Nucleus accumbens (tissue), 56 donors: ENCODE measurements at places on chromosomes 4 and X.

- no peak for DNase-seq
Observed at GRCh38 chrX:120566817-120567216, 6.1 kb upstream of the CUL4B start.

DNA sequence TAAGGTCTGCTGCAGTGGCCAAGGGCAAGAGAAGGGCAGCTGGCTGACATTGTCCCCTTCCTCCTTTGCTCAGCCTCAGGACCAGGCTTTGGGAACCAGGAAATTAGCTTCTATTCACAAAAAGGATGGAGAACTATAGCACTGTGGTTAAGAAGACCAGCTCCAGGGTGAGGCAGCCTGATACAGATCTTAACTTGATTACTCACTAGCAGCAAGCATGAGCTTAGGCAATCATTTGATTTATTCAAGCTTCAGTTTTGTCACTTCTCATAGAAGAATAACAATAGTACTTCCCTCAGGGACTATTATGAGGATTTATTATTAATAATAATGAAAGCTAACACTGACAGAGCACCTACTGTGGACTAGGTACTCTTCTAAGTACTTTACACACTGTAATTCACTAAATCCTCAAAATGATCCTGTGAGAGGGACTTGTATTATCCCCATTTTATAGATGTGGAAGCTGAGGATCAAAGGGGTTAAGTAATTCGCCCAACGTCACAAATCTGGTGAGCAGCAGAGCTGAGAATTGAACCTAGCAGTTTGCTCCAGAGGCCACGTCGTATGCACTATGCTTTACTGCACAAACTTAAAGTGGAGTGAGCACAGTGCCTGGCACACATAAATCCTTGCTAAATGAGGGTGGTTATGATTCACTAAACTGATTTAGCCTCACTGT lies 130.4 kb upstream of the PAK3 start:
- no peak for DNase-seq

DNA sequence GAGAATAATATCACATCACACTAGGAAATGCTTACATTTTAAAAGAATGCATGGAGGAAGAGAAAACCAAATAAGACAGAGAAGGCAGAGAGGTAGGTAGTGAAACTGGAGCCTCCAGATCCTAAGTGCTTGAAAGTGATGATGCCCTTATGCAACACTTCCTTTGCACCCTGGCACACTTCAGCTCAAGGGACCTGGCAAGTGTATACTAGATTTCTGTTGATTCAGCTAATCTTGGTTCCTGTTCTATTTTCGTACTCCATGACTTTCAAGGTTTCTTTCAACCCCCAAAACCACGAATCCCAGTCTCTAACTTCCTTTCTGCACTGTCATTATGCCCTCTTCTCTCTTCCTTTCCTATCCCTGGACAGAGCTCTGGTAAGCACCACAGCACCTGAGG lies 36.9 kb upstream of the SH3KBP1 start:
- DNase-seq, result no peak

DNA sequence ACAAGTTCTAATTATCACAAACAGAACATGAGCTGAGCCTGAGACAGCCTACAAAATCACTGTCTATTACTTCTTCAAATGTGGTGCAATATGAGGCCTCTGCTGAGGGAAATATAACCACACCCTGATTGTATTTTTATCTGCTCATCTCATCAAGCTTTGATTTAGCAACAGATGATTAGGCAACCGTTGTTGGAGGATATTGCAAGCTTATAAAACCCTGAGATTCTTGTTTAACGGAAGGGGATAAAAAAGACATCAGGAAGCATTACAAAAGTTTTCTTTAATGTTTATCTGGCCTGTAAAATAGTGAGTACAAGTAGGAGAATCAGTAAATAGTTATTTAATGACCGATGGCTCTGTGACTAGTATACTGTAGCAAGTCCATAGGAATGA lies 108.5 kb downstream of the ZNF330 start:
- no peak for DNase-seq

GRCh38 chr4:183424109-183424744 lies 20.2 kb upstream of the CDKN2AIP start:
- no peak for DNase-seq

DNA sequence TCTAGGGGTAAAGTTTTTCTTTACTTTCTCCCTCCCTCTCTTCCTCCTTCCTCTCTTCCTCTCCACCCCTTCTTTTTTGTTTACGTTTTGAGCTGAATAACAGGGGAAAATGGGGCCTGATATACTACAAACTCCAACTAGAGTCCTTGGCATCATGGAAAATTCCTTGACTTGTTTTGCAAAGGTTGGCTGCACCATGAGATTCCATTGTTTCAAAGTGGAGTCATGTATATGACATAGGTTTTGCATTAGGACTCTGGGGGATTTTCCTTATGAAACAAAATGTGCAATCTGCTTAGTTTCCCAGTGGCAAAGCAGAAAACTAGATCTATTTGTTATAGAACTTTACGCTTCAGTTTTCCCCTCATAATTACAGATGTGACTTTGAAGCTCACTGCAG lies 233.5 kb upstream of the PGRMC2 start:
- no peak for DNase-seq

DNA sequence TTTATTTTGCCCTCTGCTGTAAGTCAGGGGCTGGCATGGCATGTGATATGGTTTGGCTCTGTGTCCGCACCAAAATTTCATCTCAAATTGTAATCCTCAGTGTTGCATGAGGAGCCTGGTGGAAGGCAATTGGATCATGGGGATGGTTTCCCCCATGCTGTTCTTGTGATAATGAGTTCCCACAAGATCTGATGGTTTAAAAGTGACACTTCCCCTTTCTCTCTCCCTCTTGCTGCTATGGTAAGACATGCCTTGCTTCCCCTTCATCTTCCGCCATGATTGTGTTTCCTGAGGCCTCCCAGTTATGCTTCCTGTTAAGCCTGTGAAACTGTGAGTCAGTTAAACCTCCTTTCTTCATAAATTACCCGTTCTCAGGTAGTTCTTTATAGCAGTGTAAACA lies 72.0 kb upstream of the MSX1 start:
- no peak for DNase-seq

- DNase-seq, result no peak
Observed at GRCh38 chr4:105895583-105896460, 551 bp downstream of the NPNT start.

- DNase-seq, result no peak
Observed at GRCh38 chr4:122017296-122017695, 65.4 kb upstream of the TRPC3 start.

- DNase-seq, result no peak
Observed at GRCh38 chr4:87032884-87033533, 98.2 kb downstream of the AFF1 start.

DNA sequence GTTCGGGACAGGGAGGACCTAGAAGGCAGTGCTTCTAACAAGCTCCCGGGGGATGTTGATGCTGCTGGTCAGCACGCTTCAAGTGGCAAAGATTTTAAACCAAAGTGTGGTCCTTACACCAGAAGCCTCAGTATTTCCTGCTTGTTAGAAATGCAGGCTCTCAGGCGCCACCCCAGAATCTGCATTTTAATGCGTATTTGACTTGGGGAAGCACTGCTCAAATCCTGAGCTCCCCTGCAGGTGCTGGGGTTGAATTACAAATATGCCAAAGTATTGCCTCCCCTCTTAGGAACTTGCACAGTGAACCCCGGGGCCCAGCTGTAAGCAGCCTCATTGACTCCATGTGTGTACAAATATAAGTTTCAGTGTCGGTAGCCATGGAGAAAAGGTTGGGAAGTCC lies 70.8 kb upstream of the RAI2 start:
- DNase-seq, result no peak

DNA sequence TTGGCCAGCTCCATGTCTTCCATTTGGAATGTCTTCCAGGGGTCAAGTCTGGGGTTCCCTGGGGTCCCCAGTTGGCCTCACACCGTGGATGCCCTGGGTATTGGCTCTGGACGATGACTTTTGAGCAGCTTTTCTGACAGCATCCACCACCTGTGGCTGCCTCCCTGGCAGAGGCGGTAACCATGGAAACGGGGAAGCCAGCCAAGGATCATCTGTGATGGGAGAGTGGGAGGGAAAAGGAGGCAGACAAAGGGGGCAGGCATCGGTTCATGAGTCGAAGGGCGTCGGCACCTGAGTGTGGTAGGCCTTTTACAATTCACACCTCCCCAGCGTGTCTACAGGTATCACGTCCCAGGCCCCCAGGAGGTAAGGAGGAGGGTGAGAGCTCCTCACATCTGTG lies 152.2 kb downstream of the ASMT start:
- no peak for DNase-seq

DNA sequence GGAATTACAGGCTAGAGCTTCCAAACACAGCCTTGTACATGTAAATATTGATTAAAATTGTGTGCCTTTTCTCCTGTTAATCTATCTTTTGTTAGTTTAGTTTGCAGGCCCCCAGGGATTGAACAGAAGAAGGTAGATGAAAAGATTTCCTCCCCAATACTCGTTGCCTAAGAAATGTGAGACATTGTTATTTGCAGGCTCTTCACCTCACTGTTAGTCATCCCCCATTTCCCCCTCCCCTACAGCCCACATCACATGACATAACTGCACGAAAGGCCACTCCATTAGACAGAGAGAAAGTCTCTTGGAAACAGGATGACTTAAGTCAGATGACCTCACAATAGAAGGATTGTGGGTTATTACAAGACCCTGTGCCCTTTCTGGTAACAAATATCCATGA lies 13.3 kb upstream of the MID1 start:
- DNase-seq, result no peak

GRCh38 chr4:32745351-32745750 lies 2025.2 kb downstream of the PCDH7 start:
- no peak for DNase-seq

DNA sequence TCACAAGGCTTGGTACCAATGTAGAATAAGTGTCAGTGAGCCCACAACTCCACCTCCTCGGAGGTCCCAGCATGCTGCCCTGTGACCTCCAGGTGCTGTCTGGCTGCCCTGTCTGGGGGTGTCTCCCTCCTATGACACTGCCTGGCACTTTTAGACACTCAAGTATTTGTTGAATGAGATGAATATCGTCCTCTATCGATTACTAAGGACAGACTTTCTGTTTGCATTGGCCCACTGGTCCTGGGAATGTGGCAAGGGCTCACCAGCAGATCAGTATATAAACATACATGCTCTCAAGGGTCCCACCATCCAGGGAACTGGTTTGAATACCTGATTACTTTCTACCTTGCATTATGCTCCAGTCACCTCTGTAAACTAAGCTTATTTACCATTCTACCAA lies 333.0 kb downstream of the NR3C2 start:
- no peak for DNase-seq

- DNase-seq, result peak; percentile 29
Observed at GRCh38 chrX:41009850-41010846, 75.1 kb upstream of the USP9X start.

GRCh38 chr4:102263024-102263787 lies 82.1 kb downstream of the SLC39A8 start:
- DNase-seq, result no peak

DNA sequence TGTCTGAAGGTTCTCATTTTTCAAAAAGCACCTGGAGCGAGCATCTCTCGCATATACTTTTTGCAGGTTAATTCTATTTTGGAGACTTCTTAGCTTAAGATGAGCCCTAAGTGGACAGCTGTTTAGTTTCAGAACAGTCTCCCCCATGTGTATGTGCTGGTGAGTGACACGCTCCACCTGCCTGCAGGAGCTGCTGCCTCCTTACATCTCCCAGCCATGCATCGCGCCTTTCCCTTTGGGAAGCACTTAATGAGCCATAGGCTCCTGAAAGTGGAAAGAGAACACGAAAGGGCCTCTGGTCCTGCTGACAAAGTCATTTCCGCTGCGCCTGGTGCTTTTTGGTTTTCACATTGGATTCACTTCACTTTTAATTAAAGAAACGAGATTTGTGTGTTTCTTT lies 56.1 kb downstream of the TRIML2 start:
- no peak for DNase-seq

- no peak for DNase-seq
Observed at GRCh38 chr4:59583845-59584568, 1616.1 kb upstream of the ADGRL3 start.

GRCh38 chr4:183729069-183729406 lies 69.9 kb downstream of the TRAPPC11 start:
- DNase-seq, result no peak

DNA sequence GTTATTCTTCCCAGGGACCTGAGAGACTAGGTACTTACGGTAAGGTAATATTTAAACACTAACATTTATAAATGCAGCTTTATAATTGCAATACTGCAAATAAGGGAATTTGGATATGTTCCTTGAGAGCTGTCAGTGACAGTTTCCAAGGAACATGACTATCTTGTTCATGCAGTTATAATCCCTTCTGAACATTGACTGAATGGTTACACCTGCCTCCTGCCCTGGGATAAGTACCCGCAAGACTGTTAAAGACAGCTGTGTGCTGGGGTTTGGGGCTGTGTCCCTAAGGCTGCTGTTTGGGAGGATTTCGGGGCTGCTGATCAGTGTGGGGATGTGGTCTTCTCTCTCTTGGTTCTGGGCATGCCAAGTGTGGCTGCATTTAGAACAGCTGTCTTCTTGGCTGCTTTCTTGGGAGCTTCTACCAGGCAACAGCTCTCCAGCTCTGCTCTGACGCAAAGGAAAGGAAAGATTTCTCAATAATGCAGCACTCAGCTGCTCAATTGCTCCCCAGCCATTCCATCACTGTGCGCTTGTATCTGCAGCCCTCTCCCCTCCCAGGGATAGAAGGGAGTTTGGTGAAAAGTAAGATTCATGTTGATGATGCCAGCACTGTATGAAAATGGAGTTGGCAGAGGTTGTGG lies 298.8 kb upstream of the TAPT1 start:
- DNase-seq, result no peak
